ENCODE measurements at places on chromosomes 13 and 19. TPM values are rescaled to one million over a fixed set of nuclear protein-coding genes. Genes with fewer than 3 reads are reported as not detected.

- H3K27ac ChIP-seq: no peak overlapping the region
- no peak for DNase-seq
- peaks cover 3% of the 10 kb centered on the region for H3K4me1 ChIP-seq
Observed at GRCh38 chr13:49300276-49300675, 52.6 kb downstream of the CDADC1 start.

DNA sequence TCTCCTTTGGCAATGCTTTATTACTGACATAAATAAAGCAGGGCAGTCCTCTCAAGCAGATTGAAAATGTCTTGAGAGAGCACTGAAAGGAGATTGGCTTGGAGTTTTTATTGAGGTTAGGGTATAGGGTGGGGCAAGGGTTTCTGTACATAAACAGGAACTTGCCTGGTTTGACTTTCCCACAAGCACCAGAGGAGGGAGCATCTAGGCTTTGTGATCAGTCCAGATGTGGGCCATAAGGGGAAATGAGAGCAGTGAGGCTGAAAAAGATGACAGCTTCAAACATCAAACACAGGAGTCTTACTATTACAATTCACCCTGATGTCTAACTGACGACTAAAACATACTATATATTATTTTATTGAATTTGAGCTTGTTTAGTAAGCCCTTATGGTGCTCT is 260.9 kb downstream of the MTUS2 start:
- H3K4me3 ChIP-seq: no peak overlapping the region
- H3K27ac ChIP-seq: no peak overlapping the region
- H3K27me3 ChIP-seq: no peaks in the 10 kb centered on the region

DNA sequence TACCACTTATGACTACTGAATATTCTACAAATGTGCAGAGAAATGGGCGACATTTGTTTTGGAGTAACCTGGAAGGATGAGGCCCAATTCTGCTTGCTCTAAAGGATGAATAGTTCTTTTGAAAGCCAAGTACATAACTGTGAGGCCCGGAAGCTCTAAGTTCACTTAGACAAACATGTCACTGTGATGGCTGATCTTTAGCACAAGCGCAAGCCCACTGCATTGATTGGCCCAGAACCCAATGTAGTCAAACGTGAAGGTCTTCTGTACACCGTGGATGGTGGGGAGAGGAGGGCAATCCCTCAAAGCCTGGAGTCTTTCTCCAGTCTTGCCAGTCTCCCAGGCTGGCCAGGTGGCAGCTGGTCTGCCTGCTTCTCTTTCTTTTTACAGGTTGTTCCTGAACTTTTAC is 139.6 kb downstream of the RFC3 start:
- H3K27me3 ChIP-seq: no peaks in the 10 kb centered on the region
- H3K36me3 ChIP-seq: no peaks in the 10 kb centered on the region
- DNase-seq: no peak
- no peak overlapping the region for H3K4me3 ChIP-seq
- H3K27ac ChIP-seq: no peak overlapping the region
- H3K4me1 ChIP-seq: no peaks in the 10 kb centered on the region

GRCh38 chr19:2014731-2015607 is 545 bp downstream of the BTBD2 start:
- no peak for DNase-seq
- H3K27me3 ChIP-seq: no peaks in the 10 kb centered on the region
- no peak overlapping the region for H3K27ac ChIP-seq
- H3K4me1 ChIP-seq: peaks cover 5% of the 10 kb centered on the region

DNA sequence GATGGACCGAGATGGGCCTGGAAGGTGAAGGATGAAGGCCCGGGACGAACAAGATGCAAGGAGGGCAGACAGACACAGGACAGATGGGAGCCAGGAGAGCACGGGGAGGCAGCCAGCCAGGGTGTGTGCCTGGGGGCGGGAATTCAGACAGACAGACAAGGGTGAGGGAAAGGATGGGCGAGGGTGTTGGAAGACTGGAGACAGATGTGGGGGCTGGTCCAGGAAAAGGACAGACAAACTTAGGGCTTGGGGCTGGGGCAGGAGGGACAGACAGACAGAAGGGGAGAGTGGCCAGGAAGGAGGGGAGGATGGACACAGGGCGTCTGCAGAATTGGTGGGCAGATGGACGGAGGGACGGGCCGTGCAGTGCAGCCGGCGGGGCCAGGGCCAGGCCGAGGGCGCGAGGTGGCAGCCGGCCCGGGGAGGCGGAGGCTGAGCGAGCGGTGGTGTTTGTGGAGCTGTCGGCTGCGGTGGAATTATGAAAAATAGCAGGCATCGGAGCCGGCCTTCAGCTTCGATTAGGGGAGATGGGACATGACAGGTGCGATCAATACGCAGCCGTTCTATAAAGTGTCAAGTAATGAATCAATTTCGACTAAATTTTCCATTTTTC is 4.6 kb upstream of the ERFL start:
- DNase-seq: no peak
- no peak overlapping the region for H3K4me3 ChIP-seq

Gene LILRA5
- polyA plus RNA-seq: not detected

All from keratinocyte (primary cell).